ENCODE measurements at places on chromosomes 4 and X.

GRCh38 chrX:151031391-151031975, 48.3 kb downstream of the HMGB3 start:
- DNase-seq = no peak

GRCh38 chrX:88416002-88416401, 331.0 kb upstream of the CPXCR1 start:
- no peak for DNase-seq

DNA sequence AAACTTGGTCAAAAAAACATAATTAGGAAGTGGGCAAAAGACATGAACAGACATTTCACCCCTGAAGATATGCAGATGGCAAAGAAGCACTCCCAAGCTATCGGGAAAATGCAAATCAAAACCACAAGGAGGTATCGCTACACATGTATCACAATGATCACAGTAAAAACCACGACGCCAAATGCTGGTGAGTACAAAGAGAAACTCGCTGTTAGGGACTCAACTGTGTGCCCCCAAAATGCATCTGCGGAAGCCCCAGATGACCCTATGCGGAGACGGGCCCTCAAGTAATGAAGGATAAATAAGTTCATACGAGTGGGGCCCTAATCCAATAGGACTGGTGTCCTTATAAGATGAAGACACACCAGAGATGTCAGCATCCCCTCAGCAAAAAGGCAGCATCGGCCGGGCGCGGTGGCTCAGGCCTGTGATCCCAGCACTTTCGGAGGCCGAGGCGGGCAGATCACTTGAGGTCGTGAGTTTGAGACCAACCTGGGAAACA, 10.2 kb downstream of the GAK start:
- DNase-seq = no peak

DNA sequence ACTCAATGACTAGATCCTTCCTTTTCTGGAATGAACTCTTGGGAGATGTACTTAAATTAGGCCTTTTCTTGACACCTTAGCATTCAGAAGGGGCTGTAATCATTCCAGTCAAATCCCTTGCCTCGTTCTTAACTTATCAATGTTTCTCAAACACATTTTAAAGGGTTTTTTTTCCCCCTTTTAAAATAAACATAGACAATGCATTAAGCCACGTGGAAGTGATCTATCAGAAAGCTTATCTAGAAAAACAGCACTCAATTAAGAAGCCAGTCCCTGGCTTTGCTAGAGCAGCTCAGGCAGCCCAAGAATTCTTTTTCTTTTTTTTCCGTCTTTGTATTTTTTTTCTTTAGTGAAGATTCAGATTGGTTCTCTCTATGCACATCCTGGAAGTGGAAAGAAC, 118.2 kb downstream of the PCDH7 start:
- no peak for DNase-seq

- no peak for DNase-seq
Observed at GRCh38 chrX:72659723-72660122, 54.4 kb downstream of the PHKA1 start.

- DNase-seq = no peak
Observed at GRCh38 chrX:134679221-134679620, 20.9 kb upstream of the PLAC1 start.

DNA sequence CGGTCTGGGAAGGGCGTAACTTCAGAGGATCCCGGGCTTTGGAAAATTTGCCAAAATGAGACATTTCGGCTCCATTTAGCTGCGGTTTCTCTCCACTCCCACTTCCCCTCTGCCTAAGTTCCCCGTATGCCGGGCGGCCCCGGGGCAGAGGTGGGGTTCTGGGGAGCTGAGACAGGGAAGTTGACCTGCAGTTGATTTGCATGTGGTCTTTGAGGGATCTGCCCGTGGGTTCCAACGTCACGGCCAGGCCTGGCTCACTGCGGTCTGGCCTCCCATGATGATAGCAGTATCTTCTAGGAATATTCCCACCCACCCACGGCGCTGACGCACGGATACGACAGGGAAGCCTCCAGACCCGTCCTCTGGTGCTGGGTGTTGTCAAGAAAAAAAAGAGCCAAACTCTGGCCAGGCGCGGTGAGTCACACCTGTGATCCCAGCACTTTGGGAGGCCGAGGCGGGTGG, 27.3 kb upstream of the CRLF2 start:
- DNase-seq = no peak

GRCh38 chr4:149914119-149915115, 98.8 kb upstream of the IQCM start:
- DNase-seq = peak; percentile 8

DNA sequence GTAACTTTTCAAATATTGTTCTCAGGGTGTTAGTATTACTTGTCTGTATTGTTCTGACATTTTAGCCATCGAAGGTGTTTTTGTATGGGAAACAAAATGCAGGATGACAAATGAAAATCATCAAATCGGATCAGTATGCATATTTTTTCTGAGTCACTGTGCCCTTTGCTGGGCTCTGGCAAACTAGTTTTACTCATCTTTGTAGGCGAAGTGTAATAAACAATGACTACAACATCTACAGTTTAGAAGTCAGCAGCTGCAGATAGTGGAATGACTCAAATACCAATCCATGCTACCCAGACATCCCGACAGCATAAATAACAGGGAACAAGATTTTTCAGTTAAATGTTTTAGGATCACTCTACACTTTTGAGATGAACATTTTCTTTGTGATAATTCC, 557.3 kb upstream of the TENM3 start:
- DNase-seq = peak; percentile 63

GRCh38 chrX:26586570-26586969, 370.6 kb downstream of the MAGEB5 start:
- DNase-seq = no peak

DNA sequence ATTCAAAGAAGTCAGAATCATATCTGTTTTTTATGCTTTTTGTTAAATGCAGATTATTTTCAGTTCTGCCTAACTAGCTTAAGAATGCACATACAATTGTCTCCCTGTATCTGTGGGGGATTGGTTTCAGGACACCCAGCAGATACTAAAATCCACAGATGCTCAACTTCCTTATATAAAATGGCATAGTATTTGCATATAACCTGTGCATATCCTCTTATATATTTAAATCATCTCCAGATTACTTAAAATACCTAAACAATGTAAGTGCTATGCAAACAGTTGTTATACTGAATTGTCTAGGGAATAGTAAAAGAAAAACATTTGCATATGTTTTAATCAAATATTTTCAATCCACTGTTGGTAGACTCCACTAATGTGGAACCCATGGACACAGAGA, 279.4 kb downstream of the TMA16 start:
- no peak for DNase-seq

- no peak for DNase-seq
Observed at GRCh38 chrX:110044346-110045249, 41.7 kb downstream of the TMEM164 start.

GRCh38 chrX:150841456-150842197, 56.8 kb downstream of the CD99L2 start:
- no peak for DNase-seq

- no peak for DNase-seq
Observed at GRCh38 chr4:156969911-156970310, 1.7 kb downstream of the PDGFC start.

- DNase-seq = no peak
Observed at GRCh38 chr4:68577590-68577989, 1.5 kb upstream of the UGT2B17 start.

DNA sequence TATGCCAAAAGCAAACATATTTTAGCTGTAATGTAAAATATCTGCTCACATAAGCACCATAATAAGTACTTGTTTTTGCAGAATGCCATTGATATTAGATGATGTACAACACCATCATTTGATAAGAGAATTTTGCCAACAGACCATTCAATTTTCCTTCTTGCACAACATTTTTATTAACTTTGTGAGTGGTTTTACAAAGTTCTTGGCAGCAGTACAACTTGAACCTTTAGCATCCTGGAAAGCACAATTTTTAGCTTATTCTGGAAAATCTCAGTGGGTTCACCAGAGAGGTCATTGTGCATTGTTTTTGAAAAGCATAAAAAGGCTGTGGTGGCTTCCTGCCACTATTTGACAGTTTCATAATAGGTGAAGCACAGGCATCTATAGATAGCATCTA, 26.4 kb upstream of the REPS2 start:
- no peak for DNase-seq

DNA sequence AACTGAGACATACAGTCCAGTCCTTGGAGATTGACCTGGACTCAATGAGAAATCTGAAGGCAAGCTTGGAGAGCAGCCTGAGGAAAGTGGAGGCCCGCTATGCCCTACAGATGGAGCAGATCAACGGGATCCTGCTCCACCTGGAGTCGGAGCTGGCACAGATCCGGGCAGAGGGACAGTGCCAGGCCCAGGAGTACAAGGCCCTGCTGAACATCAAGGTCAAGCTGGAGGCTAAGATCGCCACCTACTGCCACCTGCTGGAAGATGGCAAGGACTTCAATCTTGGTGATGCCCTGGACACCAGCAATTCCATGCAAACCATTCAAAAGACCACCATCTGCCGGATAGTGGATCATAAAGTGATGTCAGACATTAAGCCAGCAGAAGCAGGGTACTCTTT, 20.4 kb upstream of the FRMPD3 start:
- no peak for DNase-seq

- no peak for DNase-seq
Observed at GRCh38 chr4:158704274-158704673, 18.9 kb downstream of the PPID start.

- no peak for DNase-seq
Observed at GRCh38 chrX:9848718-9849479, 62.7 kb downstream of the SHROOM2 start.

- peak; percentile 8 for DNase-seq
Observed at GRCh38 chr4:6257247-6258025, 12.2 kb upstream of the WFS1 start.

- DNase-seq = no peak
Observed at GRCh38 chr4:59200992-59201391, 1999.1 kb upstream of the ADGRL3 start.

DNA sequence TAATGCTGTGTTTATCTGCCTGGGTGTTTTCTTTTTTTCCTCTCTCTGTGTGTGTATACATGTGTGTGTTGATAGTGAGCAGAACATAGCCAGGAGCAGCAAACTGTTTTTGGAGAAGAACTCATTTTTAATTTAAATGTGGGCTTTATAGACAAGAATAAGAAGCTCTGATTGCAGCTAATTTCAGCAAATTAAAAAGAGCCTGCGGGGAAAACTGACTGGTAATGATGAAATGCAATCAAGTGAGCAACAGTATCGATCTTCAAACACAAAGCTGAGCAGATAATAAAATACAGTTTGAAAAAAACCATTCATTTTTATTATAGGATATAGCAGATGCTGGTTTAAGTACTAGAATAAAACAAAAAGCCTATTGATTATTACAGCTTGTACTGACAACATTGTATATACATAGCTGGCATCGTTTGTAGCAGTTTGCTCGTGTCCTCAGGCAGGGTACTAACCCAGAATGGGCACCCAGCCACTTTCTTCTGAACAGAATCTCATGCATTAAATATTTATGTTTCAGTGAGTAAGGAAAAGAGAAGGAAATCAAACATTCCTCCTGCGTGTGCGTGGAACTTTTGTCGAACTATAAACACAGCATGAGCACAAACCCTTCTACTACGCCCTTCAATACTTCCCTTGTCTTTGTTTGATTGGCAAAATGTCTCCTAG, 73.5 kb upstream of the ZFP42 start:
- no peak for DNase-seq

- DNase-seq = no peak
Observed at GRCh38 chr4:79626611-79627010, 218.6 kb upstream of the GK2 start.

GRCh38 chr4:104490770-104491480, 3.8 kb downstream of the CXXC4 start:
- peak; percentile 55 for DNase-seq

- no peak for DNase-seq
Observed at GRCh38 chrX:23937100-23937499, 29.3 kb downstream of the CXorf58 start.

- DNase-seq = no peak
Observed at GRCh38 chr4:139858436-139859205, 193.0 kb downstream of the MGST2 start.

DNA sequence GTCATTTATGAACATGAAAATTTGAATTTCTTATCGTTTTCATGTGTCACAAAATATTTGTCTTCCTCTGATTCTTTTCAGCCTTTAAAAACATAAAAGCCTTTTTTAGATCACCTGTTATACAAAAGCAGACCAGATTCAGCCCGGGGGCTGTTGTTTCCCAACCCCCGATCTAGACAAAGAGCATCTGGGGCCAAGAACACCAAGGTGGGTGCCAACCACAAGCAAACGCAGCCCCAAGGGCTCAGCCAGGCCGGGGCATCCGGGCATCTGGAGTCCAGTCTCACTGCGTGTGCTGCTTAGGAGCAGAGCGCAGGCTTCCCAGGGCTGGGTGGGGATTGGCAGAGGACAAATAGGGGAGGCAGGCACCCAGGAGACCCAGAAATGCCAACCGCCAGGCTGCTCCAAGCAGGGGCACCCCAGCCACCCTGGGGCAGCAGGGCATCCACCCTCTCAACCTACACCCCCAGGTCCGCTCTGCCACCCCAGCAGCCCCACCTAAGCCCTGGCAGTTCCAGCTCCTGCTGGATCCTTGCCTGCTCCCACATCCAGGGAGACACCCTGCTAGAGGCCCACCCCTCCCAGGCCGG, 78.0 kb downstream of the HMX1 start:
- DNase-seq = no peak

GRCh38 chr4:185589067-185589836, 53.9 kb upstream of the PDLIM3 start:
- no peak for DNase-seq

DNA sequence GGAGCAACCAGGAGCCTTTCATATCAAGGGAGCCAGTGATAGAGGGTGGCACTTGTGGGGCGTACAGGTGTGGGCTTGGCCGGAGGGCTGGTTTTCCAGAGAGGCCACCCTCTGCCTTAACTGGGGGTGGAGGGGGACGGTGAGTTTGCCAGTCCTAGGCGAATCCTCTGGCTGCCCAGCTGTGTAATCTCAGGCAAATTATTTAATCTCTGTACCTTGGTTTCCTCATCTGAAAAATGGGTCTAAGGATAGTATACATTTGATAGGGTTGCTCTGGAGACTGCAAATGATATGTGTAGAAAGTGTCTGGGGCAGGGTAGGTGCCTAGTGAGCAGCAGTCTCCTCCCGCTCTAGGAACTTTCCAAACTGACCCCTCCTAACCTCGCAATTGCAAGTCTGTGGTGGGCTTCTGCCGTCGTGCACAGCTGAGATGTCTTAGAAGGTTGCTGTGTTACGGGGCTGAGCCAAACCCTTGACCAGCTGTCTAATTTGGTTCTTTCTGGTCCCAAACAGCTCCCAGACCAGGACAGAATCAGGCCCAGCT, 3.8 kb upstream of the CXCR3 start:
- no peak for DNase-seq

- DNase-seq = no peak
Observed at GRCh38 chr4:155805016-155805415, 46.2 kb downstream of the GUCY1B1 start.

- DNase-seq = no peak
Observed at GRCh38 chrX:47590984-47591383, 8.7 kb downstream of the TIMP1 start.

DNA sequence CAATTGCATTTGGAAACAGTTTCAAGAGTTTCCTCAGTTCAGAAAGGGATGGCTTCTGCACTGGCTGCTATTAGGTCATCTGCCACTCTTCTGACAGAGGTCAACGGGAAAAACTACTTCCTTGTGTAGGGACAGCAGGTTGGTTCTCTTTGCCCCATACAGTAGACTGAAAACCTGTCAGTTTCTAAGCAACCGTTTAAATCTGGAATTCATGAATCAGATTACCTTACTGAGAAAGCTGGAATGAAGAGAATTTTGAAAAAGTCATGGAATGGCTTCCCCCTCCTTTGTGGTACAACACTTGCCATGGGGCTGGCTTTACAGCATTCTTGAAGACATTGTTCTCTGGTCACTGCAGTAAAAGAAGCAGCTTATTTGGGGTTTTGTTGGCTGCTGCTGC, 240.3 kb downstream of the IL1RAPL2 start:
- DNase-seq = no peak

GRCh38 chr4:7985072-7985471, 45.4 kb upstream of the AFAP1 start:
- no peak for DNase-seq

Data from RCC 7860 (cell line).